AG08396 (cell line): ENCODE measurements at places on chromosomes 7 and 10.
A peak's percentile ranks its signal among the peaks of the same experiment; 100 is the strongest.

DNA sequence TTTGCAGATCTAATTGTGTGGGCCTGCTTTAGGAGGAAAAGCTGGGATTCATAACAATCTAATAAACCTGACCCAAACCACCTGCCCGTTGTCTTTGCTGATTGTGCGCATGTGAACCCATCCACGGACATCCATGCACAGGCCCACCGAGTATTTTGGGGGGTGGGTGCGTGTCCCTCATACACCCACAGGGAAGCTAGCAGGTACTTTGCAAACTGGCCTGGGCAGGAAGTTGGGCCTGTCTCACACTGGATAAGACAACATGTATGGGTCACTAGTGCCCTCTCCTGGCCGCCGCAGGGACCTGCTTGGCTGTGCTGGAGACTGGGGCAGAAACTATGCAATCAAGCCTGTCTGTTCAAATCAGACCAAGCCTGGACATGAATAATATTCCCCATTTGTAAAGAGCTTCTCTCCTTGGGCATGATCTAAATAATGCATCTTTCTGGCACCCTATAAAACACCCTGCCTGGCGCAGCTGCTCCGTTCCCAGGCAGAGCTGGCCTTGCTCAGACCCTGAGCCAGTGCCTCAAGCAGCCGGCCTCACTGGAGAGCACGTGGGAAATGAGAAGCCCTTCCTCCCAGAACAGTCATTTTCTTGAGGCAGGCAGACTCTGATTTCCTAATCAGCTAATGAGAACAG lies 15.8 kb downstream of the ECHDC3 start:
- peak; percentile 87 for DNase-seq

DNA sequence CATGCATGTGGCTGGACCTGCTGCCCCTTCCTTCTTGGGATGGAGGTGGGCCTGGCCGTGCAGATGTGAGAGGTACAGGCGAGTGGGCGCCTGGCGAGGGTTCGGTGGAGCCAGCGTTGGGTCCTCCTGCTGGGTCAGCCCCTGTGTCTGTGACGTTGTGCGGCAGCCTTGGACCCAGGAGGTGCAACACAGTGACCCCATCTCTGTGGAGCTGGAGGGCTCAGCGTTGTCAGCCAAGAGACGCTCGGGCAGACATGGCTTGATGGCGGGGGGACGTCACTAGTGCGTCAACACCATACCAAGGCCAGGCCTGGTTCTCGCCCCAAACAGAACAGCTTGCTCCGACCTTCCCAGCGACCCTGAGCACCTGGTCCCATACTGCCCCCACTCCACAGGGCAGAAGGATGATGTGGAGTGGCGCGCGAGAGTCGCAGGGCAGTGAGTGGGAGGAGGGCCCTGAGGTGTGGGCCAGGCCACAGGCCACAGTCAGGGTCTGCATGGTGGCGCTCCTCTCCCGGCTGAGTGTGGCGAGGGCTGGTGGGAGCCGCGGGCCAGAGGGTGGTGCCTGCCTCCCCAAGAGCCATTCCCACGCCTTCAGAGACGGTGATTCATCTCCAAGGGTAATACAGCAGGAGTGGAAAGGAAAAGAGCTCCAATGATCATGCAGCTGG lies 184.4 kb downstream of the DNAJB6 start:
- no peak for DNase-seq

DNA sequence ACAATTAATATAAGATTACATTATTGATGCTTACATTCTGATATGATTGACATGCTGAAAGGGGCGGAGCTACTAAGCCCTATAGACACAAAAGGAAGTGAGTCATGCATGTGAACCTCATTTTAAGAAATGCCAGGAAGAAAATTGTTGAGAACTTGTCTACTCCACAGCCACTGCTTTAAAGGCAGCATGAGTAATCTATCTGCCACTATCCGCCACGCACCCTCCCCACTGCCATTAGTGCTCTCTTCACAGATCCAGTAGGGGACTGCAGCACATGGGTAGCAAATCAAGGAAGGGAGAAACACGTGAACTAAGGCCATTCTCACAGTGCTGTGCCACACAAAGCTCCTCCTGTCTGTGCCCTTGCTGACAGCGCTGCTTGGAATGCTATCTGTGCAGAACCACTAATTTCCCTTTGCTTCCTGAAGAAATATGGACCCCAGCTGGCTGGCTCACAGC lies 524.8 kb downstream of the GRM8 start:
- DNase-seq, result no peak

DNA sequence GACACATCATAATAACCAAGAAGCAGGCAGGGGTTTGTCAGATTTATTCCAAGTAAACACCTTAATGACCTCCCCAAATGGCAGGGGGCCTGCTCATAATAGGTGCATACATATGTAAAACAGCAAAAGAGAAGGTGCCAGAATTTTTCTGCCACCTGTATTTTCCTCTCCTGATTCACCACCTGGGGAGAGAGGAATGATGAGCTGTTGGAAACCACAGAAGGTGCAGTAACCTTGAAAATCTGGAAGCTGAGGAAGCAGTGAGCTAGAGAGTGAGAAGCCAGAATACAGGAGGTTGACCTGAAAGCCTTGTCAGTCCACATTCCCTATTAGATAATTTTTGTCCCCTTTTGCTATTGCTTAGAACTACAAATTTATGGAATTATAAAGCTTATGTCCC lies 46.2 kb upstream of the PDE1C start:
- DNase-seq, result no peak

GRCh38 chr7:29314148-29314547 lies 119.6 kb downstream of the CHN2 start:
- DNase-seq, result no peak

DNA sequence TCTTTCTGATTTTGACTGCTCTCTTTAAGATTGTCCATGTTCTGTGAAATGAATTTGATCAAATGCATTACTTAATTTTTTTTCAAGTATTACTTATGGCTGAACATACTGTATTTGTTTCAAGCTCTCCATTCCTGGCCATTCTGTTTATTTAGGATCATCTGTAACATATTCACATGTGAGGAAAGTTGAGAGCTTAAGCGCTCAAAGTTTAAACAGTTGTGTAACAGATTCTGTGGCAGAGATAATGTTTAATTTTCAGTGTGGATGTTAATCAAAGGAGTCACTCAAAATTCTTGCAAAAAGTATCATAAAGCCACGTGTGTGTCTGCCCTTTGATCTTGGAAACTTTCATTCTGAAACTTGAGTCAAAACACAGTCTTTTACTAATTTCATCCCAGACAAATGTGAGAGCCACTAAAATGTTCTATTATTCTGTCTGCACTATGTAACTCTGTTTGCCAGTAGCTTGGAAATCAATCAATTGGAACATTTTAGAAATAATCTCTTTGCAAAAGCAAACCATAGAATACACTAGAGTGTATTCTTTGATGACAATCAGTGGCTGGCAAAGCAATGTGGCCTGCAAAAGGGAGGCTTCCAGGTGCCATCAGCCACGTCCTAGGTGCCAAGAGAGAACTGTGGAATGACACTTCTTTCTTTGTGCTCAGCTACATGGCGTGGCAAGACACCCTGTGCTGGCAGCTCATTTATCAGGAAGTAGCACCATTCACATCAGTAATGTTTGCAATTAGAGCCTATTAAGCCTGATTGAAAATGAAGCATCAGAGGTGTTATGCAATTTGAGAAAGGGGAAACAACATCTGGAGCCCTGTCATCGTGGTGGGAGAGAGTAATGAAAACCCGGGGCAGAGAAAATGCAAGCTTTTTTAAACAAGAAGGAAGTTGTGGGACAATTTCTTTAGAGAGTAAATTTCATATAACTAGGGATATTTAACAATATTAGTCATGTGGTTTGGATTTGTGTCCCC lies 40.9 kb downstream of the ARL5B start:
- no peak for DNase-seq

DNA sequence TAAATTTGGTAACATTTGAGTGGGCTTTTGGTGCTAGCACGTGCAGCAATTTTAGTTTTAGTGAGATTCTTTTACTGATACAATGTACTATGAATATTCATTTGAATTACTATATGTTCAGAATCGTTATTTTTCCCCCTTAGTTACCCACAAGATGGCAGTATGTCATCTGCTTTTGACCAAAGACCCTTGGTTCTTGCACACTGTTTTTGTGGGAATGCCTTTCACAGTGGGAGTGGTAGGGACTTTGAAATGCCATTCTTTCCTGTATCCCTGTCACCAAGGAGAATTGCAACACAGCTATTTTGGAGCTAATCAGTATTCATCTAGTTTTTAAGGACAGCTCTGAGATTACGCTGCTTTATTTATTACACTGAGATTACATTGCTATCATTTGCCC lies 40.6 kb downstream of the SEC23IP start:
- no peak for DNase-seq

DNA sequence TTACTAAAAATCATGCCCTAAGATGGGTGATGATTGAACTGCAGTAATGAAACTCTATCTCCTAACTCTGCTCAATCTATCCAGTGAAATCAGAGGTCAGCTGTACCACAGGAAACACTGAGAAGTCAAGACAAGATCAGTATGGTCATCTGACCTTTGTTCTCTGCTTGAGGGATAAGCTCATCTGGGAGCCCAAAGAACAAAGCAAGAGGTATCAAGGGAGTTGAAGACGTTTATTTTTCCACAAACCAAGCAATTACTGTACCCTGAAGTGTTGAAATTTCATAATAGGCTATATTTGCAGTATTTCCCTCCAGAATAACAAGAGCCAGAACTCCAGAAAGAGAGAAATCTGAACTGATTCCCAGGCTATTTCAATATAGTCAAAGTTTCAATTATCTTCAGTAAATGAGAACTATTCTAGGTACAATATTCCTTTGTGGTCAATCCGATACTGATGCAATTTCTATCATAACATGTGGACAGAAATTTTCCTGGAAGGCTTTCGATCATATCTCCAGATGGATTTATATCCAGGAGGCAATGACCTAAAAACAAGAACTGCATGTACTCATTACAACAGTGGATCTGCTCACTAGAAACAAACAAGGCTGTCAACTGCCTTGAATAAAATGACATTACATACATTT lies 345.3 kb downstream of the TNS3 start:
- no peak for DNase-seq

DNA sequence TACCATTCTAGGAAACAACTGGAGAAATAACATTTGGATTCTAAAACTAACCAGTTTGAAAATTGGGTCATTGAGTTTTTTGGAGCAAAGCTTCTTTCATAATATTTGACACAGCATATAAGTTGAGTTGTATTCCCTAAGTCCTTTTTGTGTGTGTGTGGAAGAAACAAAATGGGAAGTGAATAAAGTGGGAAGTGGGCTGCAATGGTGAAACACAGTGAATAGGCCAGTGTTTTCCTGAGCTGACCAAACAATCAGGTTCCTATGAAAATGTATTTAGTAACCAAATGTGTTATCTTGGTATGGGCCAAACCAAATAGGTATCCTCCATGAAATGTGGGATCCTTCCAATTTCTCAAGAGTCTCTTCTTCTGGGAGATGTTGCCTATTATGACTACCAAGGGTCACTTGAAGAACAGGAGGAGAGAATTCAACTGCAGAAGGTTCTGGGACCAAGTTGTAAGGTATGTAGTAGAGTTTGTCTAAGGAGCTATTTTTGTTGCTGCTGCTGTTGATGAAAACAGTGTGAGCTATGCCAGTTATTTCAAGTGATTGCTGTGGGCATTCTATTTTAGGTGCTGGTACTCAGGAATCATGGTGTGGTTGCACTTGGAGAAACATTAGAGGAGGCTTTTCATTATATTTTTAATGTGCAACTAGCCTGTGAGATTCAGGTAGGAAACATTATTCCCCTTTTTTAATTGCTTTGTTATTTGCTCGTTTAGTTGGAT lies 88.3 kb upstream of the MXI1 start:
- no peak for DNase-seq

GRCh38 chr7:106855540-106856132 lies 9.4 kb upstream of the PIK3CG start:
- DNase-seq, result no peak

DNA sequence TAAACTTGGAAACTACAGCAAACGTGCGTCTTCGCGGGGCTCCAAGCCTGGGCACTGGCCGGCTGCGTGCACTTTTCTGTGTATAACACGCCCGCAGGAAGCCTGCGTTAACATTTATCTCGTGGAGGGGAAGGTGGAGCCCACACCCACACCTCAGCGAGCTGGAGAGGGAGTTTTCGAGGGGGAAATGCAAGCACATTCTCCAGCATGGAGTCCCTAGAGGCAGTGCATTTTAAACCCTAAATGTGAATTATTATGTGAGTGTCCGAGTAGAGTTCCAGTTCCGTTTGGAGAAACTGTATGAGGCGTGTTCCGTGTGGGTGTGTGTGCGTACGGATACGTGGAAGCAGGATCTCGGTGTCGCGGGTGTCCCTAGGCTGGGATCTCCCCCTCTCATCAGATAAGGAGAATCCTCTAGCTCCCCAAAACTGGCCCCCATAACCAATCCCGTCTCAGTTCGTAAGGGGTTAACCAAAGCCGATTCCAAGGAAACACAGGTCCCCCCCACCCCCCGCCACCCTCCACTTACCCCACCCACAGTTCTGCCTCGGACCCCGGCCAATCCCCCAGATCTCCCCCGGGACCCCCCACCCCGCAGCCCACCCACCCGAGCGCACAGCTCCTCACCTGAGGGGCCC lies 403 bp downstream of the CDK6 start:
- peak; percentile 23 for DNase-seq

GRCh38 chr7:92681633-92682032 lies 91.4 kb upstream of the FAM133B start:
- no peak for DNase-seq

DNA sequence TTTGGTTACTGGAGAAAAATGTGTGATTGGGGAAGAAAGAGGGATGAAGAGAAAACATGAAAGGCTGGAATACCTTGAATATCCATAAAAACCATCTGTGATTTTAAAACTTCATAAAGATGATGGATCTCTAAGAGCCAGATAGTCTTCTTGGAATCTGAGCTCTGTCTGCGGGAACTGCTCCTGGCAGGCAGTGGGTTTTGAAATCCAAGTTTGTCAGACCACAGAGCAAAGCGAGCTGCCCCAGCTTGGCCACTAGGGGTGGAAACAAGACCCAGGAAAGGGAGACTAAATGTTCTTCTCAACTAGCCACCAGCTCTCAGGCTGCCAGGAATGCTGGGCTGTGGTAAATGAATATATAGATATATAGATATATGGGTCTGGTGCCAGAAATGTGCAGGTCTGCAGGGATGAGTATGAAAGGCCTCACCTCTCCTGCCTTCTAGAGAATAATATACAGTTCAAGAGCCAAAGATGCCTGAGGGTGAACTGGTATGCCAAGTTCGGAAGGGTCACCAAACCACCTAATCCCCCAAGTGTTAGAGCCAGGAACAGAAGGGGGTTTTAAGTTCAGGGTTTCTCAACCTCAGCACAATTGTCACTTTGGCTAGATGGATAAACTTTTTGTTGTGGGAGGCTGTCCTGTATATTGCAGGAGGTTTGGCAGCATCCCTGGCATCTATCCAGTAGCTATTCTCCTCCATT lies 208.8 kb downstream of the KCNMA1 start:
- peak; percentile 72 for DNase-seq

DNA sequence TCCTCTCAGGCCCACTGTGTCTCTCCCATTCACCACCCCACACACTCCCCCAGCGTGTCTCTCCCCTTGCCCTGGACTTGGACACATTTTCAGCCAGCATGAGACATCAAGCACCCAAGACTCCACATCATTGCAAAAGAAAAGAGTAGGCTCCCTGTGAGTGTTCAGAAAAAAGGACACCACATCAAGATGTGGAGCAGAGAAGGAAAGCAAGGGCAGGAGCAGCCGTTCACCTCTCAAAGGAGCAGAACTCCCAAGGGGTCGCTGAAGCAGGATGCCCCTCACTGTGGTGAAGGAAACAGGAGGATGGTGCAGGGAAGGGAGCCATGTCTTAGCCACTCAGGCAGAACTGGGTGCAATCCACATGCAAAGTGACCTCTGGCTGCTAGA lies 89.9 kb upstream of the MACROH2A2 start:
- DNase-seq, result peak; percentile 0
